ENCODE measurements at places on chromosomes 12 and 14. TPM values are rescaled to one million over a fixed set of nuclear protein-coding genes. Genes with fewer than 3 reads are reported as not detected.

- no peak for DNase-seq
Measured at GRCh38 chr12:56046027-56046780, 4.5 kb downstream of the RPS26 start.

- no peak for DNase-seq
Measured at GRCh38 chr12:12798480-12798879, 13.0 kb downstream of the APOLD1 start.

GRCh38 chr12:113333877-113334785 is 778 bp downstream of the SLC8B1 start:
- no peak for DNase-seq

- DNase-seq: no peak
Measured at GRCh38 chr14:23816371-23816770, 137.2 kb upstream of the DHRS4 start.

DNA sequence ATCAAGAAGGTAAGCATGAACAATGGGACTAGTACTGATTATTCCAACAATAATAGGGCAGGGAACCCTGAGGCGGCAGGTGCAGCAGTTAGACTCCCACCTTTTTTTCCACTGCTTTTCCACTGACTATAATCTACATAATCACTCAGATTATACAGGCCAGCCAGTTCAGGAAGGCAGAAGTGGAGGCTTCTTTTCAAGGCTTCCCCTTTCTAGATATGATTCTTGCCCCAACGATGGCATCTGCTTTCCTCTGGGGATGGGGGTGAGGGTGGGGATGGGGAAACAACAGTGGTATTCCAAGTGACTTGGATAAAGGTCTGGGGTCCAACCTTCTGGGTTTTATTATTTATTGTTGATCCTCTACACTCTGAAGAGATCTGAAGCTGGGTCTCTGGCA is 331 bp downstream of the NCKAP1L start:
- no peak for DNase-seq

- no peak for DNase-seq
Measured at GRCh38 chr12:20492251-20492760, 124.0 kb downstream of the PDE3A start.

The ACOT6 gene
- not detected for total RNA-seq

The PZP gene
- 0.61 TPM for total RNA-seq

The SLC17A8 gene
- not detected for total RNA-seq

The SCNN1A gene
- not detected for total RNA-seq
